GOT3 (cell line): ENCODE measurements at places on chromosomes 5 and 9.
A peak's percentile ranks its signal among the peaks of the same experiment; 100 is the strongest.

GRCh38 chr5:78162253-78162862 is 132.1 kb downstream of the AP3B1 start:
- DNase-seq, result no peak

DNA sequence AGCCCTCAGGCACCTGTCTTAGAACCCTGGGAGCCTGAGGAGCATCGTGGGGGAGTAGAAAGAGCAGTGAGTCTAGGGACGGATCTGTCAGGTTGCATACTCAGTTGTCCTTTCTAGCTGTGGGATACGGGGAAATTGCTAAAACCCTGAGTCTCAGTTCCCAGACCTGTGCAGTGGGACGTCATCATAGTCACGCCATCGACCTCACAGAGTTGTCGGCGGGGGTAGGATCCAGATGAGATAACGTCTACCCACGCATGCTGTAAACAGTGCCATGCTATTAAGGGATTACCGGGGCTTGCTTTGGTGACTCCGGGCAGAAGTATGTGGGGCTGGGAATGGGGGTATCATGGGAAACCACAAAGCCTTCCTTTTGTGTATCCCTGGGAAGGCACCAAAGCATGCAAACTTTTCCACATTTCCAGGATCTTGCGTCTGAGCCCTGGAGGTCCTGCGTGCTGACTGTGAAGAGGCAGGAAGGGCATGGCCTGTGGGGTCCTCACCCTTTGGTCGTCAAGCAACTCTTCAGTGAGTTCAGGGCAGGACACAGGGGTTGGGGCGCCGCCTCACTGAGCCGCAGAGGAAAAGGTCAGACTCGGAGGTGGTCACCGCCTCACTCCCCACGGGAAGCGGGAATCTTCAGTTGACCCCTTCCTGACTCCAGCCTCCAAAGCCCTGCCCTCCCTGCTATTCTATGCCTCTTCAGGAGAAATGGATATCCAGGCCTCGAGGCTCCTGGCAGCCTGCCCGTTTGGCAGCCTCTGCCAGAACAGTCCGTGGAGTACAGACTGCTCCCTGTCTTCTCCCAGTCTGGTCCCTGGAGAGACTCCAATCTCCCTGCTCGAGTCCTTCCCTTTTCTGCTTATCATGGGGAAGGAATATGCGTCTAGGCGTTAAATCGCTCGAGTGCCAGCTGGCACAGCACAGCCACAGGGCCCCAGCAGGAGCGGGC is 186.8 kb upstream of the KLF9 start:
- DNase-seq, result peak; percentile 61

DNA sequence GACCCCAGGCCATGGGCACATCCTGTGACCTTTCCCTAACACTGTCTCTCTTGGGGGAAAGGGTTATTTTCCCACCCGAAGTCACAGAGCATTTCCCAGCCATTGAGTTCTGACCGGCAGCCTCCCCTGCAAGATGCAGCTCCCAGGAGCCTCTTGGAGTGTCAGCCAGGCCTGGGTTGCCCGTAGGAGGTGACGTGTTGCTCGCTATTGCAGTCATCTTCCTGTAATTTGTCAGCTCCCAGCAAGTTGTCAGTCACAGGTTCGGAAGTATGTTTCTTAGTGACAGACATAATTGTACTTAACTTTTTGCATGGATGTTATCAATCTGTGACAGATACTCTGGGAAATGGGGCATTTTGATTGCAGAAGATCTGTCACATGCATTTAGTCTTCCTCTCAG is 74.5 kb downstream of the MVB12B start:
- DNase-seq, result no peak

DNA sequence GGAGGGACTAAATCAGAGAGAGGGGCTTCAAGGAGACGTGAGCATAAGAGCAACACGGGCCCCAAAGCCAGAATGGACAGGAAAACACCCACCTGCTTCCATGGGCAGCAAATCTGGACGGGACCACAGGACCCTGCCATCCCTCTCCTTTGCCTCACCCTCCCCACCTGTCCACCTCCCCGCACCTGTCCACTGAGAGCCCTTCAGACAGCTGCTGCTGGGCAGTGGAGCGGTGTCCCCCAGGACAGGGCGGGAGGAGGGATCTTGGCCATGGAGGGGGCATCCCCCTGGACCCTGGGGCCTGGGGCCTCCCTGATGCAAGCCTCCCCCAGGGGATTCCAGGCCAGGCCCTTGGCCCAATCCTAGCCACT is 2.6 kb downstream of the CCDC183 start:
- no peak for DNase-seq

GRCh38 chr5:149628221-149628620 is 46.9 kb downstream of the ARHGEF37 start:
- no peak for DNase-seq

GRCh38 chr9:27990524-27990923 is 417.2 kb upstream of the C9orf72 start:
- no peak for DNase-seq

DNA sequence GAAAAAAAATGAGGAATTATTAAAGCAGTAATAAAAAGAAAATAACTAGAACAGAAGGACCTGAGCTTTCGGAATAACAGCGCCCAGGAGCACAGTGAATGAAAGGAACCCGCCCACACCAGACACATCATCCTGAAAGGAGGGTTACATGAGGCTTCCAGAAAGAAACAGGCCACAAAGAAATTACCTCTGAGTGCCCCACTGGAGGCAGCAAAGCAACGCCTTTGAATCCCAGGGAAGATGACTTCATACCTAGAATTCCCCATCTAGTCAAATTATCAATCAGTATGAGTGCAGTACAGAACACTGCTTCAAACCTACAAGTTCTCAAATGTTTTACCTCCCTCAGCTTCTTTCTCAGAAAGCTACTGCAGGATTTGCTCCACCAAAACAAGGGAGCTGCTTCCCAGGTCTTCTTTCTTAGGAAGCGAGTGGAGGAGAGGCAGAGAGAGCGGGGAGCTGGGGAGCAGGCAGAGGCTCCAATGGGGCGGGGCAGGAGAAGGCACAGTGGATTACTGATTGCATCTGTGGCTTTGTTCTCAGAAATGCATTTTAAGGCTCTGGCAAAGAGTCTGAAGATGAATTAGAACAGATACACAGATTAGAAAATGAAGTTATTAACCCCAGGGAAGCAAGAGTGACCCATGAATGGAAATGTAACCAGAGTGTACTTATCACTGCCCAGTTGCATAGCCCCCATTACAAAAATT is 87.1 kb downstream of the SEMA4D start:
- DNase-seq, result no peak

- DNase-seq, result no peak
Observed at GRCh38 chr9:136211006-136211405, 6.1 kb upstream of the LHX3 start.

GRCh38 chr9:76800901-76801300 is 36.7 kb downstream of the PCA3 start:
- DNase-seq, result no peak

DNA sequence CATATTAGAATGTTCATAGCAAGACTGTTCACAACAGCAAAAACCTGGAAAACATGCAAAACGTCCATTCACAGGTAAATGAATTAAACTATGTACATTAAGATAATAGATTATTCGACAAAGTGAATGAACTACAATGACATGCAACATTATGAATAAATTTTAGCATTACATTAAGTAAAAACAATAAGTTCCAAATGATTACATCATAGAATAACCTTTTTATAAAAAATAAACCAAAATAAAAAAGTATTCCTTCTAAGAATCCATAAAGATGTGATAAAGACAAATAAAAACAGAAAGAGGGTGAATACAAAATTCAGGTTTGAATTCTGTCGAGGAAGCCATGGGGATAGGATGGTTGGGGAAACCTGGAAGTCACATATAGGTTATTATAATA is 57.3 kb downstream of the STRBP start:
- no peak for DNase-seq

GRCh38 chr5:175778951-175779503 is 92.4 kb upstream of the CPLX2 start:
- DNase-seq, result no peak

GRCh38 chr9:87405677-87406542 is 91.8 kb upstream of the DAPK1 start:
- DNase-seq, result no peak

DNA sequence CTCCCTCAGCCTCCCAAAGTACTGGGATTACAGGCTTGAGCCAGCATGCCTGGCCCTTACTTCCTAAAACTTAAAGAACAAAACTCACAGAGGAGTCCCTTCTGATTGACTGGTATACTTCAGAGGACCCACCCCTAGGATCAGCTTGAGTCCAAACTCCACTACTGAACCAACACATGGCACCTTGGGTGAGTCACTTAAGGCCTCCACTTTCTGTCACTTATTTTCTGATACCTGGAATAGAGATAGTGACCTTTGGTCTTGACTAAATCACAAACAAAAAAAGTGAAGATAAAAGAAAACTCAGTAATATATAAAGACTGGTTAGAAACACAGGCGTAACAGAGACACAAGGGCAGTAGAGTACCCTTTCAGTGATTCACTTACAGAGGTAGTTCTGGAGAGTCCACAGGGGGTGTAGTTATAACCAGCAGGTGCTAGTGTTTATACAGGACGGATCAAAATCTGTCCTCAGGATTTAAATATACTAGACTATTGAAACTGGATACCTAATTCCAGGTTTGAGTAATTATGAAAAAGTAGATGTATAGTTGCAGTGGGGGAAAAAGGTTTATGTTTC is 274.3 kb upstream of the ANKRD55 start:
- no peak for DNase-seq

DNA sequence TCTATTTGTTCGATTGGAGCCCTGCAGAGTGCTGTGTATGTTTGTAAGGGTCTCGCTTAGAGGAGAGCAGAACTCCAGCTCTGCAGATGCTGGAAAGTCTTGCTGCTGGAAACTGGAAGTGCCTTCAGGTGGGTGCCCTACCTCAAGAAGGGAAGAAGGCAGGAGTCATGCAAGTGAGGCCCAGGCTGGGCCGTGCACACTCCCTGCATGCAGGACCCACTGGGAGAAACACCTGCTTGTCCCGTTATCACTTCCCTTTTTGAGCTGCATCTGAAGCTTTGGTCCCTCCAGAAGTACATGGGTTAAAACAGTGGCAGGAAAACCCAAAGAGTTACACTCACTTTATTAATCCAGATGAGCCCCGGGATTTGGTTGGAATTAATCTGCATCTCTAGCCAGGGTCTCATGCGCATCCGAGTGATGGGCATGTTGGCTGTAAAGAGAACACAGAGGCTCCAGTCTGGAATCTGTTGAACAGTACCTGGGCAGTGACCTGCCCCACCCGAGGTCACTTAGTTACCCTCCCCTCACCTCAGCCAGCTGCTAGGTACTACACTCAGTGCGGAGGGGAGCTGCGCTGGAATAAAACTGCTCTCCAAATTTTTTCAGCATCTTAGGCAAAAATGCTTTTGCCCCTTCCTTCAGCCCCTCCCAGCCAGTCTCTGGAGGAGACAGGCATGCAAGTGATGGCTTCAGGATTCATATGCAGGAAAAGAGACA is 1.4 kb downstream of the IRF1 start:
- no peak for DNase-seq

- no peak for DNase-seq
Observed at GRCh38 chr9:110543631-110544051, 35.9 kb downstream of the SVEP1 start.

- DNase-seq, result no peak
Observed at GRCh38 chr5:74182603-74183002, 457.9 kb downstream of the ENC1 start.

- DNase-seq, result no peak
Observed at GRCh38 chr5:57280853-57281252, 107.0 kb downstream of the GPBP1 start.

DNA sequence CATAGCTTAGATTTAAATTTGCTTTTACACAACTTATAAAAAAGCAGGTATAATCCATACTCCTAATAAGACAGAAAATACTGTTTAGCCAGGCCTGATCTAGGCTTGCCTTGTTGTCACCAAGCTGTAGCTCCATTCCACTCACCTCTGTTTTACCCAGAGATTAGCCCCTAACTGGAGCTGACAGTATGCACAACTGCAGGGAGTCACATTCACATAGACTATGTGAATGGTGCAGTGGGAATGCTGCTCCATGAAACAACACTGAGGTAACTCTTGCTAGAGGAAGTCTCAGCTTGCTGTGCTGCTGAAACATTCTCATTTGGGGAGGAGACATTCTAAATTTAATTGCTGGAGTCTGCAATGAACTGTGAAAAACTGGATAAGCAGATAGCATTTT is 209.1 kb downstream of the TMEM232 start:
- no peak for DNase-seq

DNA sequence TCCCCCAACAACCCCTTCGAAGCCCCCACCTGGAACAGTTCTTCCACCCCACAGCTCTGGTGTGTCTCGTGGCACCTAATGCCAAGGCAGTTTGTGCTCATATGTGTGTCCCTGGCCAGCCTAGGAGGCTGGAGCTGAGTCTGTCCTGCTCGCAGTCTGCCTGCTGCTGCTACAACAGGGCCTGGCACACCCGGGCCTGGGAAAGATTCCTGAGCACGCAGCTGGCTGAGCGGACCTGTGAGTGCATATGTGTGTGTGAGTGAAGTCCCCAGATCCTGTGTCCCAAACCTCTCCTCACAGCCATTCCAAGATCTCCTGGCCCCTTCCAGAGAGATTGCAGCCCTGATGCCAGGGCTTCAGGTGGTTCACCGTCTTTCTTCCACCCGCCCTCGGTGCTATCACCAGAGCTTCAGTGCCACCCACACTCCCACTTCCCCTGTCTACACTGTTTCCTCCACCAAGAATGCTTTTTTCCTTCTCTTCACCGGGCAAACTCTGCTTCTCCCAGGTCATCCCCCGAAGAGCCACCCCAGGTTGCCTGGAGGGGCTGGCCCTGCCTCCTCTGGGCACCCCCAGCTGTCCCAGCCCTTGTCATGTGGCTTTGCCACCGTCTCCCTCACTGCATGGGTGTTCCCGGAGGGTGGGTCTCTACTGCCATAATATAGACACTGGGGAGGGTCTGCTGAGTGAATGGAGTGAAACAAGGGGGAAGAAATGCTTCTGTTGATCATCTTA is 28.4 kb downstream of the LMX1B start:
- no peak for DNase-seq

GRCh38 chr5:129506086-129506485 is 46.0 kb downstream of the ADAMTS19 start:
- no peak for DNase-seq

GRCh38 chr5:81105261-81105877 is 127.8 kb upstream of the CKMT2 start:
- no peak for DNase-seq

- no peak for DNase-seq
Observed at GRCh38 chr5:143041972-143042770, 272.0 kb downstream of the ARHGAP26 start.
